NCI-H1436 treated with DMSO at 0.1 percent for 48 hours (cell line): ENCODE measurements at places on chromosomes 1 and 21.

GRCh38 chr1:14543191-14543840, 55.2 kb upstream of the KAZN start:
- DNase-seq: no peak

GRCh38 chr1:23286401-23286800, 57.7 kb downstream of the HNRNPR start:
- DNase-seq: no peak

DNA sequence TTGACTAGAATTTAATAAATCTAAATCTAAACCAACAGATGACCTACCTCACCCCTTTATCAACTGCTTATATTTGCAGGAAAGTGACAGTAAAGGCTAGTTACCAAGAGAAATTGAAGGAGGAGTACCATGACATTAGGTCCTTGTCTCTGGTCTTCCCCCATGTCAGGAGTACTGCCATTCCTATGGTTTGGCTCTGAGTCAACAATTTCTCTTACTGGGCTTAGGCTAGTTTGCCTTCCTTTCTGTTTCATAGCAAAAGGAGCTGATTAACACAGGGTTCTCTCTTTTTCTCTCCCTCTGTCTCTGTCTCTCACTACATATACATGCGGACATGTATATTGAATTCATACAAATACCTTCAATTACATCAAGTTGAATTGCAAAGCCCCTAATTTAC, 579.9 kb downstream of the DPYD start:
- no peak for DNase-seq

DNA sequence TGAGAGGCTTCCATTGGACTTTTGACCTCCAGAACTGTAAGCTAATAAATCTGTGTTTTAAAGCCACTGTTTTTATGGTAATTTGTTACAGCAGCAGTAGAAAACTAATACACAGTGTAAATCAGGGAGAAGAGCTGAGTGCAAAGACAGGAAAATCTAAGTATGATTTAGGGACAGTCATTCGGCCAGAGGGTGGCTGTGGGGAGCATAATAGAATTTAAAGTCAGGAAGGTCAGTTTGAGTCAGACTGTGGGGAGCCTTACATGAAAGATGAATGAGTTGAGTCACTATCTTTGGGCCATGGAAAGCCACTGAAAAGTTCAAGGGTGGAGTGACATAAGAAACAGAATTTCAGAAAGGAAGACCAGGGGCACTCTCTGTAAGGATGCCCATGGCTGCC, 52.4 kb upstream of the SSX2IP start:
- DNase-seq: no peak

DNA sequence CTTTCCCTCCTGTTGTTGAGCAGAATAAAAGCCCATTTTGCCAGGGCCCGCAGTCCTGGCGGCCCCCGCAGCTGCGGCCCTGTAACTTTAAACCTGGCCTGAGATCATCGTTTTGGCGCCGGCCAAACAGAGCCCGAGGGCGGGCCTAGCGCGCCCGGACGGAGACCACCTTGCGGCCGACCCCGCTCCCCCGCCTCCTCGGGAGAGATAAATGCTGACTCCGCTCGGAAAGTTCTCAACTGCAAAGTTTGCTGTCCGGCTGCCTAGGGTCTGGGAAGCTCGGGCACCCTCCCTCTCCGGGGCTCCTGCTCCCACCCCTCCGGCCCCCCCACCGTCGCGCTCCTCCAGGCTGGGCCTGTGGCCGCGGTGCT, at the start of gene PDPN:
TSS of gene PDPN (plus strand) at position 238 of the 371 bp plus-strand sequence. CDS start 202 bp downstream, outside the sequence.
- no peak for DNase-seq
